ENCODE measurements at places on chromosomes 4 and X.

DNA sequence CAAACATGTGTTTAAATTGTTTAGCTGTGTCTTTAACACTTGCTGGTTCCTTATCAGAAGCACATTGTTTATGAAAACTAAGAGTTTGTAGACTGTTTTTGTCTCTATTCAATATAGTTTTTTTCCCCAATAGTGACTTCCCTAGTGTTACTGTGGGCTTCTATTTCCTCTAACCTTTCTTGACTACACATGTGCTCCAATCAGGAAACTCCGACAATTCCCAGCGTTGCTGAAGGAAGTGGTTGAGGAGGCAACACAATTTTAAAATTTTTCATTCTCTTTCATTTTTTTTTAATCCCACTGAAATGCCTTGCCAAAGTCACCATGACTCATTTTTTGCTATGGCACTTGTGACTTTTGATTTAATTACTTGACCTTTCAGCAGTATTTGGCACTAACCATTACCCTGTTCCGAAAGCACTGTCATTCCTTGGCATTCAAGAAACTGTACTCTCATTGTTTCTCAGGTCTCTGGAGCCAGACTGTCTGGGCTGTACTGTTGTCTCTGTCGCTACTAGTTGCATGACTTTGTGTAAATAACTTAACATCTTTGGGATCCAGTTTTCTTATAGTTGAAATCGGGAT lies 67.6 kb upstream of the FREM3 start:
- no peak for DNase-seq

GRCh38 chr4:100311181-100311580 lies 120.9 kb upstream of the DDIT4L start:
- DNase-seq = no peak

DNA sequence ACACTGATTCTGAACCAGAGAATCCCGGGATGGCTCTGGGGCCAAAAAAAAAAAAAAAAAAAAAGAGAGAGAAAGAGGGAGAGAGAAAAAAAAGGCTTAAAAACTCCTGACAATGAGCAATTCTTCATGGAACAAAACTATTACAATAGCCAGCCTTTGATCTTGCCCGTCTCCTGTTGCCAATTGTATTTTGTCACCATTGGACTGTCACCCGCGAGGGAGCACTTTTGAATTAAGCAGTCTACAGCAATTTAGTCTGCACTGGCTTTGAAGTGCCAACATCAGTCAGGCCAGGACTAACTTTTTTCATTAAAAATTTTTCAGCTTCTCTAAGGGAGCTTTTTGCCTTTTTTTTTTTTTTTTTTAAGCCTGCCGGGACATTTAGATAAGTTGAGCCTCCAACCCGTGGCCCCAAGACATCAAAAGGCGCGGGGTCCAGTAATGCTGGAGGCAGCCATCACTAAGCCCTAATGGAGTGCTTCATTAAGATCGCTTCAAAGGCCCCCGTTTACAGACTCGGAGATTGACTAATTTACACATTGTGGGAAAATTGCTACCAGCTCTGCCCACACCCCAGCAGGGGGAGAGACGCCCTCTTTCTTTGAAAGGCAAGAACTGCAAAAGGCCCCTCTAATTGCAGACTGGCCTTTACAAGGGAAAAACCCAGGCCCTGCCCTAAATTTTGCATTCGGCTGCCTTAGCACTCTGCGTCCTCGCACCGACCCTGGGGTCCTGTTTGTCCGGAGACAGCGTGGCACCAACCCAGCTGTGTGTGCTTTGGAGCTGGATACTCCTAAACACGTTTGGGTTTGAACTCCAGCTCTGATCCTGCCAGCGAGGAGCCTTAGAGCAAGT lies 98.1 kb upstream of the MSX1 start:
- DNase-seq = no peak

- no peak for DNase-seq
These were observed 9.2 kb downstream of the HOPX start for GRCh38 chr4:56671860-56672259.

- DNase-seq = no peak
These were observed 23.5 kb upstream of the CEP135 start for GRCh38 chr4:55925241-55925640.

DNA sequence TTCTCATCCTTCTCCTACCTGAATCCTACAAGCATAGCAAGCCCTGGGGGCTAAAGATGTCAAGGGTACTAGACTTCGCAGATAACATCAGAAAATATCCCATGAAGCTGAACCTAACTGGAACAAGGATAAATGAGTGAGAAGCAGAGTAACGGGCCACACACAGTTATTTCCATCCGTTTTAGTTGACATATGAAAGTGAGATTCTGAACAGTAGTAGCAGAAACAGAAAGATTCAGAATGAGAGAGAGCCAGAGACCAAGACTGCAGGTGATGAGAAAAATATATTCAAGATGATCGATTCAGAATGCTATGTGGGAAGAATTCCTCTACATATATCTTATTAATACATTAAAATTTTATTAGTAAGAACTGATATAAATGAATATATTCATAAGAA lies 165.1 kb downstream of the TSPAN5 start:
- no peak for DNase-seq

GRCh38 chr4:37994569-37994968 lies 34.4 kb downstream of the PTTG2 start:
- DNase-seq = no peak

DNA sequence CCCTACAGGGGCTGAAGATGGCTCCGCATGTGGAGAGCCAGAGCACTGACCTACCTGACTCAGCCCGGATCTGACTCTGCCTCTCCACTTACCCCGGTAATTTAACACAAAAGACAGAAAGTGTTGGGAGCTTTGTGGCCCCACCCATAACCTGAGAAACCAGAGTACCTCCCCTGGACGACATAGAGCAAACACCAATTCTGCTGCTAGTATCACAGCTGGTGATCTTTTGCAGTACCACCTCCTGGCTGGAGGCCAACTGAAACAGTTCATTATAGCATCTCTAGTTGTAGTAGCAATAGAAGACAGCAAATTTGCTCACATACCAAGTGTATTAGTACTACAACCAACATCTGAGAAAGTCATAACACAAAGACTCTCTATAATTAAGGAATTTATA lies 443.9 kb downstream of the KLHL4 start:
- DNase-seq = no peak

- no peak for DNase-seq
These were observed 21.5 kb downstream of the FHDC1 start for GRCh38 chr4:152957437-152958171.

DNA sequence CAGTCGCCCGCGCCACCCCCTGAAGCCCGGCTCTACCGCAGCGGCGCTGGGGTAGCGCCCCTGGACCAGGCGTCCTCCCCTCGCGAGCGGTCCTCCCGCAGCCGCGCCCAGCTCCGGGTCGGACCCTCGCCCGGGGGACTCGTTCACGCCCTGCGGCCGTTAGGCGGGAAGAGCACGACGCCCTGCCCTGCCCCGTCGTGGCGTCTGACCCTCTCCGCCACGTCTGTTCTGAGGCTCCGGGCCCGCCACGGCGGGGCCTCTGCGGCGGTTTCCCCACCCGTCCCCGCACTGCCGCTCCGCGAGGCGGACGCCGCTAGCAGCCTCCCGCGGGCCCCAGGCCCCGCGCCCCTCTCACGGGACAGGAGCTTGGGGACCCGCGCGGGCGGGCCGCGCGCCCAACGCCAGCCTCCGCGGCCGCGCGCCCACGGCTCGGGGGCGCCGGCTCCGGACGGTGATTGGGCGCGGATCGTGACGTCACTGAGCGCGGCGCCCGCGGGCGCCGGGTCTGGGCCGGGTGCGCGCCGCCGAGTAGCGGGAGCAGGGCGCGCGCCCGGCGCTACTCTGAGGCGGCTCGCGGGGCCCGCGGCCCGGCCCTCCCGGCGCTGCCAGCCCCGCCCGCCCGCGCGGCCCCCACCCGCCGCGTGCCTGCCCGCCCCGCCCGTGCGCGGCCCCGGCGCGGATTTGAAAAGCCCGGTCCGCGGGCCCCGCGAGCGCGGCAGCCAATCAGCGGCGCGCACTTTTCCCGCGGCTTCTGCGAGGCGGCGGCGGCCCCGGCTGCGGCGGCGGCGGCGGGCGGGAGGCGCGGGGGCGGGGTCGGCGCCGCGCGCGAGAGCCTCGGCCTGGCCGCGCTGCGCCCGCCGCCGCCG lies at the start of gene NSD2:
NSD2 (plus strand) TSS at position 816 of the 866 bp plus-strand sequence. CDS start 29,262 bp downstream, outside the sequence.
- DNase-seq = peak; percentile 80

GRCh38 chrX:9526965-9527364 lies 62.1 kb downstream of the TBL1X start:
- DNase-seq = no peak

GRCh38 chr4:169342906-169343564 lies 72.3 kb upstream of the SH3RF1 start:
- DNase-seq = no peak

- no peak for DNase-seq
These were observed 109.7 kb downstream of the SHROOM3 start for GRCh38 chr4:76544725-76545124.

DNA sequence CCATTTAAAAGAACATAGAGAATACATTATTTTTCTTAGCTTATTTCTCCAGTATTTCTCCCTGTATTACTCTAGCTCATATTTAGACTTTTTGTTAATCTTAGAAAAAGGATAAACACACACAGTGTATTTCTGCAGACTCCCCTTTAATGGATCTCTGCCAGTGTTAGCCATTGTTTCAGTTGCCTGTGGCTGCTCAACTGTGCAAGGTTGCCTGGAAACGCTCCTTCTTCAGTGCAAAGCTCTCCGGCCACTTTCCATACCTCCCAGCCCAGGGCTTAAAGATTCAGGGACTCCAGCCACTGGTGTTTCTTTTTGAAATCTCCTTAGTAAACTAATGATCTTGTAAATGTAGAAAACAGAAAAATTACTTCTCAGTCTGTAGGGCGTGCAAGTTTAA lies 104.9 kb downstream of the SLIT2 start:
- DNase-seq = no peak

- no peak for DNase-seq
These were observed 296.7 kb upstream of the CASK start for GRCh38 chrX:42220083-42220482.

GRCh38 chr4:120293341-120293740 lies 226.7 kb upstream of the MAD2L1 start:
- no peak for DNase-seq

- DNase-seq = no peak
These were observed 44.4 kb upstream of the STAG2 start for GRCh38 chrX:123917069-123917468.

GRCh38 chr4:110197529-110198042 lies 829 bp downstream of the ELOVL6 start:
- no peak for DNase-seq

- DNase-seq = no peak
These were observed 848.1 kb upstream of the FRG1 start for GRCh38 chr4:189092581-189092980.

DNA sequence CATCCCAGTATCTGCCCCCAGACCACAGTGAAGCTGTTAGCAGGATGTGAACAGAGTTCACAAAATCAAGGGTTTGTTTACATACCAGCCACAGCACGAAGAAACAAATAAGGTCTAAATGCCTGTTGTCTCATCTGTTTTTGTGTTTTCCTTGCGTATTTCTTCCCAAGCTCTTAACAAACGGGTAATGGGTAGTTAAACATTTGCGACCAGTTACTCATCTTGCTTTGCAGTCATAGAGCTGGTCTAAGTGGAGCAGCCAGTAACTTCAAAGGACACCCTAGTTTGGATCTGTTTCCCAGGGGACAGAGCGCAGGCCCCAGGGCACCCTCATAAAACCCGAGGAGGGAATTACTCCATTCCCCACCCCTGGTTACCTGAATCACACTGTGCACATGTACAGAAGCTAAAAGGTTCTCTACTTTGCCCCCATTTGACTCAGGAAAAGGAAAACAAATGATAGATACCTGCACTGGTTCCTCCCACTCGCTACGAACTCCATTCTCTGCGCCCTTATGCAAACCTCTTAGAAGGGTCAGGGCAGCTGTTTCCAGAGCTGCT lies 68.8 kb downstream of the MAML3 start:
- no peak for DNase-seq

GRCh38 chrX:110037178-110037577 lies 34.3 kb downstream of the TMEM164 start:
- DNase-seq = no peak

- DNase-seq = no peak
These were observed 172.2 kb upstream of the CXCL13 start for GRCh38 chr4:77433418-77433733.

GRCh38 chr4:185280608-185281007 lies 71.2 kb downstream of the SNX25 start:
- no peak for DNase-seq

- no peak for DNase-seq
These were observed 106.7 kb downstream of the ADRA2C start for GRCh38 chr4:3872834-3873313.

DNA sequence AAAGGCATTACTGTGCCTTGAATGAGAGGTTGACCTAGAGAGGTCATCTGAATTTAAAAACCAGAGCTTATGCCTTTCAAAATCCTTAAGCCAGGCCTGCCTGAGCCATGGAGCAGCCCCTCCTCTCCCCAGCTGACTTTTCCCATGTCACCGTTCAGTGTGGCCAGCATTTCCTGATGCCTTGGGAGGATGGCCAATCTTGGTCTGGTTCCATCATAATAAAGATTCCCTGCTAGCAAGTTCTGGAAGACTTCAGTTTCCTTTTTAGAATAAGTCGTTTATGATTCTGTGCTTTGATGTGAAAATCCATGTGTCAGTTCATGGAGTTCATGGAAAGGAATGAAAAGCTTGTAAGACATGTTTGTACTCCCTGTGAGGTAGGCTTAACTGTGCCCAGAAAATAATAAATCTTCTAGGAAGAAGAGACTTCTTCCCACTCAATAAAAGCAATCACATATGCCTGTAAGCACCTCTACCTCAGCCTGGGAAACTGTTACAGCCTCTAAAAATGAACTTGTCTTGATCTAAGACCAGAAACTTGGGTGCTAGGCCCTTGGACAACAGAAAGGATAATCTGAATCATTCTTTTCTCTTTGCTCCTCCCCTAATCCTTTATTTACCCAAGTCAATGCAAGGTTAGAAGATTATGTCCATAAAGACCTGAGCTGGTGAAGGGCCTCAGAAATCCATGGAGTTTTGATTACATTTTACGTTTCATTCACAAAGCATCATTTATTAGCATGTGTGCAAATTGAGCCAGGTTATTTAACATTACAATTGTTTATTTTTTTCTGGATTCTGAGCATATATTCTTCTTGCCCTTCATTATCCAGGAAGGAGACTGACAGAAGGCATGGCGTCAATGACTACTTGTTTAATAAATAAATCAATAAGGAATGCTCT lies 84.0 kb upstream of the TBC1D9 start:
- no peak for DNase-seq

DNA sequence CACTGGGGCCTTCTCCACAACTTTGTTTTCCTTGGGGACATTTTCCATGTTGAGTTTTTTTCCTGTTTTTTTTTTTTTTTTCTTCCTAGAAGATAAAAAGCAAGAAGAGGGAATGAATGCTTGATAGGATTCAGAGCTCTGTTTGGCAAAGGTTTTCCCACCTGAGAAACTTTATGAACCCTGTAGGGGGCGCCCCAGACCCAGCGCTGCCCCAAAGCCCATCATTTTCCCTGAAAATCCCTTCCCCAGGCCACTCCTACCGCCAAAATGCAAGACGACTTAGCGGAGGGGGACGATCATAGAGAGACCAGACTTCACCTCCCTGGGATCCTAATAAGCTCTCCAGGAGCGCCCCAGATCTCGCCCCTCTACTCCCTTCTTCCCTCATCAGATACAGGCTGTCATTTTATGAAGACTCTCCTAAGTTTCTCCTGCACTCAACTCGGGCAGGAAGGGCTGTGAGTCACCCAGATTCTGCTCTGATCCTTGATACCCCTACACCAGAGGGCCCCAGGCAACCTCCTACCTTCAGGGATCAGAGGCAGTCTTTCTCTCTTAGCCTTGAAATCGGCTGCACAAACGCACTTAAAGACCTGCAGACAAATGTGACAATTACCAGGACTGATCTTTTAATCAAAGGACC lies 1.4 kb downstream of the BEX5 start:
- no peak for DNase-seq

- DNase-seq = no peak
These were observed 12.8 kb upstream of the FAM200B start for GRCh38 chr4:15668566-15669435.

All from effector memory CD4-positive, alpha-beta T cell (primary cell).